Stromal cell of bone marrow (primary cell): ENCODE measurements at places on chromosomes 2 and 18.
A peak's percentile ranks its signal among the peaks of the same experiment; 100 is the strongest.

DNA sequence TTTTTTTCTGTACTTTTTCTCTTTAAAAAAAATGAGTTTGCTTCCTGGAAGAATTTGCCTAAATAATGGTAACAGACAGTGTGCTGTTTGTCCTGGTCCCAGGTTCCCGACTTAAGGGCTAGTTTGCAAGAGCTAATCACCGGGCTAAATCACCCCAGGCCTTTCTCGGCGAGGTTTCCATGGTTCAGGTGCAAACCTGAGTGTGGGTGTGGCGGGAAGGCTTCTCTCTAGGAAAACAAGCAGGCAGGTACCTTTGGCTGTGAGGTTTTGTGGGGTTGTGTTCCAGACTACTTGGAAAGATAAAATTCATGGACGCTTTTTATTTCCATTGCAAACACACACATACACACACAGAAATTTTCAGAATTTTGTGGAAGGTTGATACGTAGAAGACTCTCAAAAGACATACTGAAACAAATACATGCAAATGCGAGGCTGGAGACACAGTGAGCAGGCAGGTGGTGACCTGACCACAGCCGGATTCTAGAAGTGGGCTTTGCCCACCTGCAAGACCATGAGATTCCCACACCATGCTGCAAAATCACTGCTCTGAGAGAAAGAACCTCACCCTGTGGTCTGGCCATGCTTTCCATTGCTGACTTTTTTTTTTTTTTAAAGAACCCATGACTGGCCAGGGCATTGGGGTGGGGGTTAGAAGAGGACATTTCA, 815 bp downstream of the CNDP1 start:
- no peak for DNase-seq

GRCh38 chr2:221810650-221811049, 238.5 kb upstream of the EPHA4 start:
- no peak for DNase-seq

- DNase-seq: peak; percentile 44
These were observed 88.4 kb downstream of the BCL2L11 start for GRCh38 chr2:111209045-111209514.

DNA sequence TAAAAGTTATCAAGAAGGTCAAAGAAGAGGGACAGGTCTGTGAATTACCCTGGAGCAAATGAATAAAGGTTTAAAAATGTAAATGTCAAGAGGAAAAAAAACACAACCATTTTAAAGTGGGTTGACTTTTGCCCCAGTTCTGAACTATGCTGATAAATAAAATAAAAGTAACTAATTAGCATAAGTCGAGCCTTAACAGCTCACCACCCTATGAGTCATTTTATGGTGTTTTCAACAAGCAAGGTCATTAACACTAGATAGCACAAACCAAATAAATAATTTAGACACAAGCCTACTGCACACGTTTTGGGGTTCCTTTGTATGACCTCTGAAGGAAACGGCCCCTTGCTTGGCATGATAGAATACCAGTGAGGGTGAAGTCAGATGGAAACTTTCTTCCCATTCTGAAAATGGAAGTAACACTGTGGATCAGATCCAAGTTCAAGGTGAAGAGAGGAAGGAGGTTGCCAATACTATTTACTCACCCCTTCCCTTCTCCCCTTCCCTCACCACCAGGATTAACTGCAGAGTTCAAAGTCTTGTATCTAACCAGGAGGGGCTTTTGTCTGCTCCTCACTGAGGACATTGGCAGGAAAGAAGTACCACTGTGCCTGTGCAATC, 380.0 kb upstream of the ACVR2A start:
- no peak for DNase-seq

DNA sequence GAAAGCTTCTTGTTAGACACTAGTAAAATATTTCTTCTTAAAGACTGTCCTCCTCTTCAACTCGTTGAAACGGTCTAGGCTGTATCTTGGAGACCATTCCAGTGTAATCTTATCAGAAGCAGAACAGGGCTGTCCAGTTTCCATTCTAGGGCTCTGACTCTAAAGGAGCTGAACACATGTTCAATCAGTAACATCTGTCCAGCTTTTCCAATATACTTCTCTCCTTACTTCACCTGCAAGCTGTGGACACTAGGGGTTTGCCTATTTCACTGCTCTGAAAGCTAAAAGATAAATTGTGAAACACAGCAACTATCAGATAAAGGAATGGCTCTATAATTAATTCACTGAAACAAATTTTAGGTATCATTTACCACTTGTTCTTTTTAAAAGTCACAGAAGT, 73.8 kb downstream of the ZNF385B start:
- no peak for DNase-seq

DNA sequence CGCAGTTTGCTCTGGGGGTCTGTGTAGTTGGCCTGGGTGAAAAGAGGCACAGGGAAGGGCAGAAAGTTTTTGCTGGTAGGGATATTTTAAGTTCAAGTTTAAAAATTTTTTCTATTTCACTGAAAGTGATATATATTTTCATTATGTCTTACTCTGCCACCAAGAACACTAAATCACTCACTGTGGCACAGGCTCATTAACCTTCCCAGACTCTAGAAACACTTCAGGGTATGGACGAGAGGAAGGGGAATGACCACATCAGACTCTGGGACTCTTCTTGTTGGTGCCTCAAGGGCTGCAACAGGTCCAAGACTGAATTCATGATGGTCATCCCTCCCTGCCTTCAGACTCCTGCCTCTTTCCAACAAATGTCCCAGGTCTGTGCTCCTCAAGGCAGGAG, 29.0 kb downstream of the INO80C start:
- DNase-seq: no peak

- DNase-seq: peak; percentile 76
These were observed 24.4 kb upstream of the RAB31 start for GRCh38 chr18:9683418-9684396.

- DNase-seq: peak; percentile 76
These were observed 89.2 kb downstream of the STPG4 start for GRCh38 chr2:47065771-47066380.

DNA sequence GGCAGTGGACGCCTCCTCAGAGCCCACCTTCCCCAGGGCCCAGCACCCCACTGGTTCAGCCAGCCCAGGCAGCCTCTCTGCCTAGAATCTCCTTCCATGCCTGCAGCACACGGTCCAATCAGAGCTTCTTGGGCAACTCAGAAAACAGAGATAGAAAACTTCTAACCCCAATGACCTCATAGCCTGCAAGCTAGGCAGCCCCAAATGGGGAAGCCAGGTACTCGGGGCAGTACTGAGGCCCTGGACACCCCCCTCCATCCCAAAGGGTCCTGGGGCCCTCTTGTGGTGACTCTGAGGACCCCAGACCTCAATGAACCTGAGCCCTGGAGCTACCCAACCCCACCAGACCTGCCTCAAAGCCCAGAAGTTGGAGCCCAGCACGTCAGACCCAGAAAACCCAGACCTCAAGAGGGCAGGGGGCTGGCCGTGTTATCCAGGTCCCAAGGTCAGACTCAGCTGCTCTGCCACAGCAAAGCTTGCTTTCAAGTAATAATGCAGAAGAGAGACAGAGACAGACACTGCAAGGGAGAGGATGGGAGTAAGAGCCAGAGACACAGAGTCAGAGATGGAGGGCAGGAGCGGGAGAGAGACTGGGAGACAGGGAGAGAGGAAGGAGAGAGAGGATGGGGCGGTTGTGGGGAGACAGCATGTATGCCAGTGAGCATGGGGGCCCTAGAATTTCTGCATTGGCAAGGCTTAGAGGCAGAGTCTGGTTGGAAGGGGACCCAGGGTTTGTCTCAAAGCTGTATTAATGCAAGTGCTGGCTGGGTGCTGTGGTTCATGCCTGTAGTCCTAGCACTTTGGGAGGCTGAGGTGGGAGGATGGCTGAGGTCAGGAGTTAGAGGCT, 28.2 kb downstream of the SERTAD2 start:
- DNase-seq: no peak

DNA sequence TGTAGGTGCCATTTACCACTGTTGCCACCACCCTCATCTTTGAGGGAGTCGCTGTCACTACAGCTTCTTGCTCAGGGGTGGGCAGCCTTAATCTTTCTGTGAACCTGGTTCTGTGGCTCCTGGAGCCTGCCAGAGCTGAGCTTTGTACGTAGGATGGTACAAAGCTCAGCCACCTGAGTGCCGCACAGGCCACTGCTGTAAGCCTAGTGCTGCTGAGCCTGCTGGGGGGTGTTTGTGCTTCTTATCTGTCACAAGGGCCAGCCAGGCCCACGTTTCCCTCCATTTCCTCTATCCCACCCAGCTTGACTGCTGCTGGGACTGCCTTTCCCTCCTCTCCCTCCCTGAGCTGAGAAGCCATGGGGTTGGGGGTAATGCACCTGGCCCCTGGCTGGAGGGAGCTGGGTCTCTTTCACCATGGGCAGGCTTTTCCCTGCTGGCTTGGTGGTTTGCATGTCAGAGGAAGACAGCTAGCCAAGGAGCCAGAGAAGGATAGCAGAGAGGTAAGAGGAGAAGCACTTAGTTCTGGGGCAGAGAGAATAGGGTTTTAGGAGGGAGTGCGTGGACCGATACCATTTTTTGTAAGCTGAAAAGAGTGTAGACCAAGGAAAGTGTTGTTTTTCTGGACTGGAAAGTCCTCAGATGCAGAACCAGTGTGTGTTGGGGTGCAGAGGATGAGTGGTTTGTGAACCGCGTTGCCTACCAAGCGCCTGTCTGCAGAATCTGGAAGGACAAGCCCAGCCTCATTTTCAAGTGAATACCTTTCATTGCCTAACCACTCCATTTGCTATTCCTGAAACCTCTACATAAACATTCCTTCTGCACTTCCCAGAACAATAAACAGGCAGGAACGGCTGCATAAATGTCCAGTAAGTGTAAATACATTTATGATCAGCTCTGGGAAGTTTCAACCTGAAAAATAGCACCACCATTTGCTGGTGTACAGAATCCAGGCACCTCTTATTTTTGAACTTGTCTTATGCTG, 45.1 kb upstream of the FHL2 start:
- DNase-seq: no peak

GRCh38 chr2:42931146-42931817, 138.9 kb upstream of the HAAO start:
- DNase-seq: no peak

DNA sequence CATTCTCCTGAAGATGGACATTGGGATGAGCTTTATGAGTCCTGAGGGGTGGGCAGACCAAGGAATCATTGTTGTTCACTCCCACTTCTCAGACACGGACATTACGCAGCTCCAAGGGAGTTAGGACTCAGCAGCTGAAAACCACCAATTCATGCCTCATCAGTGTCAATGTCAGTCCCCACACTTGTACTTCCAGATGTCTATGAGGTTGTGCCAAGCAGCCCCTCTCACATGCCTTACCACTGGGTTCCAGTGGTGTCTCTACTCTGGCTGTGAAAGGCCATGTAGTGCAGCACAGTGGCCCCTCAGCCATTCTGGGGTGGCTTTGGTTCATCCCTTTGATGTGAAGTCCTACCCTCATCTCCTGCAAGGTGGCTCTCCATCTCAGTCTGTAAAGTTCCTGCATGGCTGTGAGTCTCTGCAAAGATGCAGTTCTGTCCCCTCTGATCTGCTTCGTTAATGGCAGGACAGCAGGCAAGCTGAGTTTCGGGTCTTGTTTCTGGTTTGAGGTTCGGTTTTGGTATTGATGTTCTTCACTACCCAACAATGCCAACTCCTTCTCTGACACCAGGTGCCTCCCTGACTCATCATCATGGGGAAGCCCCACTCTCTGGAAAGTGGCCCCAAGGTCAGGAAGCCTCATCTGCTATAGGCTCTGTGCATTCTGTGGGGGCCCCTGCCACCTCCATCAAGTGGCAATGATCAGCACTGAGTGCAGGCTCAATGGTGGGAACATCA, 14.0 kb upstream of the COL6A3 start:
- DNase-seq: no peak

- no peak for DNase-seq
These were observed 54.2 kb downstream of the COMMD1 start for GRCh38 chr2:61959381-61960293.

GRCh38 chr2:198060277-198060676, 255.9 kb downstream of the PLCL1 start:
- no peak for DNase-seq

GRCh38 chr18:25743646-25744151, 346.7 kb downstream of the SS18 start:
- DNase-seq: no peak

DNA sequence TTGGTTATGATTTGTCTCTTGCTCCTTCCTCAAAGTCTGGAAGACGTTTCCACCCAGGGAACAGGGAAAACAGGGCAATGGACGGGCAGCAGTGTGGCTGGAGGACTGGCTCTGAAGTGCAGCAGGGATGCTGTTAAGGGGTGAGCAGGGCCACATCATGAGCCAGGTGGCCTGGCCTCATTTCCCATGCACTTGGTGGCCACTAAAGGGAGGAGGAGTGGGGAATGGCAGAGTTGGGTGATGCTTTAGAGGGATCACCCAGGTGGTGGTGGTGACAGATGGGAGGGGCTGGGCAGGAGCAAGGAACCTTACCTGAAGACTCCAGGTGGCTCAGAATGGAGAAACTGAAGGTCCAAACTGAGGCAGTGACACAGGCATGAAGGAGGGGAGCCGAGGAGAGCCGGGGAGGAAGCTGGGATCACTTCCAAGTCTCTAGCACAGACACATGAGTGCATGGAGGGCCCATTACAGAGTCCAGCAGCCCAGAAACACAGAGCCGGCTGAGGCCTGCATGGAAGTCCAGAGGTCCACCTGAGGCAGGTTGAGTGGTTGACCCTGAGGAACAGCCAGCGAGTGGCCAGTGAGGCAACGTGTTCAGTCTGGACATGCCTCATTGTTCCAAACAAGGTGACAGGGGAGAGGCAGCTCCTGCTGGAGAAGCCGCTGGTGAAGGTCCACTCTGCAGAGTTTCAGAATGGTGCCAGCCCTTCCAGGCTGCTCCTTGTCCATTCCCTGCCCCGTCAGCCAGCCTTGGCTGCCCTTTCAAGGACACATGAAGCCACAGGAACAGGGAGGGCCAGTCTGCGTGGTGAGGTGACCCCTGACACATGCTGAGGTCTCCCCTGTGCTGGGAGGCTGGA, 91.7 kb downstream of the LPIN1 start:
- no peak for DNase-seq

DNA sequence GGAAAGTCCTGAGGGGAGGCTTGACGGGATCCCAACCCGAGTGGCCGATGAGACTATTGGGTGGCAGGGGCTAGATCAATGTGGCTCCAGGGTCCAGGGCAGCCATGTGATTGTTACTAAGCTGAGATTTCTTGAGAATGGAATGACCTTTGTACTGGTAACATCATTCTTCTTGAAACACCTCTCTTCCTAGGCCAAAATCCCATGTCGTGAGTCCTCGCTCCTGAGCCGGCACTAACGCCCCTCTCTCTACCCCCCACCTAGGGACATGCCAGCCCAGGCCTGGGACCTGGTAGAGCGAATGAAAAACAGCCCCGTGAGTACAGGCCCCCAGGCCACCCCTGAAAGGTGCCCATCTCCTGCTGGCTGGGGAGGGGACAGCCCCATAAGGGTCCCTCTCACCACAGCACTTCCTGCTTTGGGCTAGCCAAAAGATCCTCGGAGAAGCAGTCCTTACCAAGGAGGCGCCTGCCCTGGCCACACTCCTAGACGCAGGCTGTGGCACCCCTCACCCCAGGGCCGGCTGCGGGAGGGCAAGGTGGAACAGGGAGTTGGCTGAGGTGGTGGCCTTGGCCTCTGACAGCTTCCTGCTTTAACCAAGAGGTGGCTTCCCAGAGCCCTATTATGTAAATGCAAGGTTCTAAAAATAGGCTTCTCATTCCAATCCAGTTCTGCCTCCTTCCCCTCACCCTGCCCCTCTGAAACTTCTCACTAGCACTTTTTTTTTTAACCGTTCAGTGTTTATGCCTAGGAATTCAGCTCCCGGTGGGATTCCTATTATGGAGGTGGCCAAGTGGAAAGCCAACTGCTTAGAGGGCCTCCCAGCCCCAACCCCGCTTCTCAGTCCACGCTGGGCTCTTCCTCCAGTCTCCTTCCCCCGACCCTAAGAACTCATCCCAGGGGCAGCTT, 126.6 kb upstream of the PPP1CB start:
- no peak for DNase-seq
